Activated T-helper 1 cell treated with Interleukin-2 at 50 U/mL for 16 hours (primary cell): ENCODE measurements at places on chromosomes 16 and 17.

- DNase-seq = no peak
These were observed 1.1 kb upstream of the LCMT1 start for GRCh38 chr16:25110387-25110947.

DNA sequence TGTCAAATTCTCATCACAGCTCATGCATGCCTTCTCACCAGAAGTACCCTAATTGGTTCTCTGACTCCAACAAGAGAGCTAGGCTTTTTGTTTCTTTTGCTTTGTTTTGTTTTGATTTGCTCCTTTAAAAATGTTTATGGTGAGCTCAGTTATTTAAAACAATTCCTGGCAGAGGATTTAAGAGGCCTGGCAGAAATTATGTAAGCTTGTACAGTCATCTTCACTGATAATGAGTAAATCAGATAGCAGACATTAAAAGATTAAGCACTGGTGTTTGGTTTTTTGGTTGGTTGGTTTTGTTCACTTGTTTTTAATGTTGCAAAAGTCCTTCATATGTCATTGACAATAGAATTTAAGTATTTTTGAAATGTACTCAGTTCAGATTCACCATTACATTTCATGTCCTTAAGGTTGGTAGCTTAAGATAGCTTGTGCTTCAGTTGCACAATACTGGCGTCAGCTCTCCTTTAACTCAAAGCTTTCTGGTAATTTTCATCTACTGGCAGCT lies 378.9 kb downstream of the CDH13 start:
- DNase-seq = no peak

- no peak for DNase-seq
These were observed 15.3 kb downstream of the SGCA start for GRCh38 chr17:50181144-50181543.

DNA sequence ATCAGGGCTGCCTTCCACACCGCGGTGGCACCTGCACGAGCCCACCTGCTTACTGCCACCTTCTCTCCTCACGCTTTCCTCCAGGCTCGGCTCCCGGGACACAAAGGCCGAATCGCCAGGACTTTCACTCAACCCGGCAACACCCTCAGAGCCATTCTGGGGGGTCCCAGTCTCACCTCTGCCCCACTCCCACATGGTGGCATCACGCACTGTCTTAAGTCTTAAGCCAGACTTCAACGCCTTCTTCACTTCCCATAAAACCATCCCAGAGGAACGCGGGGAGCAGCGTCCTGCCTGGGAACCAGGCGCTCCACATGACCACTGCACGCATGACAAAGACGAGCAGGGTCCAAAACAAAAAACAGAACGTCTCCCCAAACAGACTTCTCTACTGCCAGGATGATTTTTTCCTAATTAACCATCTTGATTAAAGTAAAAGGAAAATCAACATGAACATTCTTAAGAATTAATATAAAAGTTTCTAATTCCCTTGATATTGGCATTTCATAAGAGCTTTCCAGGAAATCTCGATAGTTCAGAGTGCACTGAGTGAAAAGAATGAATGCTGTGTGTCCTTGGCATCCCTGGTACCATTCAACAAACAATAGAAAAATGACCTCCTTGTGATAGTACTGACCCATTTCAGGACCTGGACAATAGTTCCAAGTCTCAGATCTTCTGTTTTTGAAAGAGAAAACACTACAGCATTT lies 2.6 kb downstream of the CANT1 start:
- no peak for DNase-seq

GRCh38 chr16:83808573-83809014 lies 816 bp downstream of the HSBP1 start:
- DNase-seq = no peak

DNA sequence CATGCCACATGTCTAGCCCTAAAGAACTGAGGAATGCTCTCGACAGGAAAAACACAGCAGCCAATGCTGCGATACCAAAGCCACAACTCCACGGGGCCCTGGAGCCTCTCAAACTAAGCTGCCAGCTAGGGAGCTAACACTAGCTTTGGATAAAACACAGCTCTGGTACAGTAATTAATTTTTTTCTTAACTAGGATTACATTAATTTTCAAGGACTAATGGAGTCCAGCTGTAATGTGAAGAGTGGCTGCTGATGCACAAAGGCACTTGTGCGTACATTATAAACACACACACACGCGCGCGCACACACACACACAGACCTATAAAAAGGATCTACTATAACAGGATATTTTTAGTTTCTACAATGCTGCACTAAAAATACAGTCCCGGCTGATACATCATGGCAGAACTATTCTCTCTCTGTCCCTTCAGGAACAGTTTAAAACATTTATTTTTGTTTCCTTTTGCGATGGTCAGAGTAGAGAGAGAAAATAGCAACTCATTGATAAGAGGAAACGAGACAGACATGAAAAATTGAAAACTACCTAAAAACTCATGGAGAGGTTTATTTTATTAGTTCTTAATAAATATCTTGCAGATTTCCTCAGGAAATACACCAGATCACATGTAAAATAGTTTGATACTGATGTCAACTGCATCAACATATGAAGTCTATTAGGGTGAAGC lies 88.5 kb downstream of the SMG6 start:
- DNase-seq = no peak

DNA sequence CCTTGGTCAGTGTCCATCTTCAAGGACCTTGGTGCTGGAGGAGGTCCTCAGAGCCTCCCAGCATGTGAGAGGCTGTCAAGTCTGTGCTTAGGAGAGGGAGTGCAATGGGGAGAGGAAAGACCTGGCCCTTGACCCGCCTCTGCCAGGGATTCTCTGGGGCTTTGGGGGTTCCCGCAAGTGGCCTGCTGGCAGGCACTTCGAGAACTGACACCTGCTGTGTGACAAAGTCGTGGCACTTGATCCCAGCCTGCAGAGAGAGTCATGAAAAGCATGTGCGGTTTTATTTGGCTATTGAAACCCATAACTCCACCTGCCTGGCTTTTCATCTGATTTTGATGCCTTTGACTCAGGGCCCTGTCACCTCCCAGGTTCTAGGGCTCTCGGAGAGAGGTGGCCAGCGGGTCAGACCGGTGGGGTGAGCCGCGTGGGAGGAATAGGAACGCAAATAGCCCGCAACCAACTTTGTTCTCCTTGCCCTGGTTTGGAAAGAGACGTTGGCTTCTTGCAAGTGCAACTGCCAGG lies 42.8 kb upstream of the GSE1 start:
- DNase-seq = no peak

- DNase-seq = peak; percentile 56
These were observed 2.9 kb downstream of the CTRL start for GRCh38 chr16:67928561-67929364.

DNA sequence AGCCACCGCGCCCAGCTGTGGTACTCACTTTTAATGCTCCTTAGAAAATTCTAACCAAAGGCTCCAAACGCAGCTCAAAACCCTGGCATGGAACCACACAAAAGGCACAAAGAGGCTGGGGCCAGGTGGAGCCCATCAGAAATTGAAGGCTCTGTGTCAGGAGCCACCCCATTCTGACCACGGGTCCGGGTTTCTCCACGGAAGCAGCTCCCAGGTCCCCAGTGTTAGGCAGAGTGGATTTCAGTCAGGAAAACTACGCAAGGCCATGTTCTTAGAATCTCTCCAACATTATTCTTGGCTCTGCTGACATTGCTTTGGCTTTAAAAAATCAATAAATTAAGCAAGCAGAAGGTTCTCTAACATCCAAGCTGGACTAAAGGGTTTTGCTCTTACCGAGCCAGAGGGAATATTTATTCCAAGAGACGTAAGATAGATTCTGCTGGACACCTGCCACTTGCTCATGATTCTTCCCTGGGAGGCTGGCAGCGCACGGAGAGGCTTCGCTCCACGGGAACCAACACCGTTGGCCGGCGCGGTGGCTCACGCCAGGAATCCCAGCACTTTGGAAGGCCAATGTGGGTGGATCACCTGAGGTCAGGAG lies 93.5 kb downstream of the NXN start:
- DNase-seq = no peak

DNA sequence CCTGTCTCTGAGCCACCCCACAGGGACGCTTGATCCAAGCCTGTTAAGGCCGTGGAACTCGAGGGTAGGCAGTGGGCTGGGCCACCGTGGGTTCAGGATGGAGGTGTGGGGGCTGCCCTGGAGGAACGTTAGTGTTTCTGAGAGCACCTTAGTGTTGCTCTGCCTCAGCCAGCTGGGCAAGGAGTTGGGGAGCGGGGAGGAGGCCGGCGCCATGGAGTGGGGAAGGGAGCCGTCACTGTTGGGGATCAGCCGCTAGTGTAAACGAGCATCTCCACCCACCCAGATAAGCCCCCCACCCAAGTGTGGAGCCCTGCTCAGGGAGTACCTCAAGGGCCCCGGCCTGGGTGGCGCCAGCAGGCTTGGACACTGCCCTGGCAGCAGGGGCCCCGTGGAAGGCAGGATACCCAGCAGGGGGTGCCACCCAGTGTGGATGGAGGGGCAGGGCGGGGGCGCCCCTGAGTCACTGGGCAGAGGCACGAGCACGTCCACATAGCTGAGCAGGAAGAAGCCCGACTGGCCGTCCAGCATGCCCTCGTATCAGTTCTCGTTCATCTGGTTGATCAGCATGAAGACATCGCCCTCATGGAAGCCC lies 98.6 kb downstream of the KPNA2 start:
- no peak for DNase-seq

DNA sequence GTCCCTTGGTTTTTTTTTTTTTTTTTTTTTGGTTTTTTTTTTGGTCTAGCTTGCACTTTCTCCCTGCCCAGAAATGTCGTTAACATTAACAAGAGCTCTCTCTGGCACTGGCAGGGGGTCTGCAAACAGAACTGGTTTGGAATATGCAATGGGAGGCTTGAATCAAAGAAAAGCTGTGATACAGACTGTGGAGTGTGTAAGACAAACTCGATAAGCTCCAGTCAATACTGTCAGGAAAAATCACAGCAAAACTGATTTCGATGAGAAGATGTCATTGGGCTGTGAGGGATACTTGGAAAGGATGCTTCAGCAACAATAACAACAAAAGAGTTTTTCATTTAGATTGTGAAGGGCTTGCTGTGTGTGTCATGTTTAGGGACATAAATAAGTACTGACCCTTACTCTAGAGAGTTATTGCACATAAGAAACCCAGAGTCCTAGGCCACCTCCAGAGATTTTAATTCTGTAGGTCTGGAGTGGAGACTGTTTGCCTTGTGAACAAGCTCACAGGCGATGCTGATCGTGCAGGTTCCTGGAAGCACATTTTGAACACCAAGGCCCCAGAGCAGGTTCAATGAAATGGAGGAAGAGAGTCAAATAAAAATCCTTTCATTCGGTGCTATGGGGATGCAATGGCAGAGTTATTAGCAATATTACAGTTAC lies 470.7 kb upstream of the RBFOX1 start:
- no peak for DNase-seq
